D721Med (cell line): ENCODE measurements at places on chromosomes 7 and 10.

DNA sequence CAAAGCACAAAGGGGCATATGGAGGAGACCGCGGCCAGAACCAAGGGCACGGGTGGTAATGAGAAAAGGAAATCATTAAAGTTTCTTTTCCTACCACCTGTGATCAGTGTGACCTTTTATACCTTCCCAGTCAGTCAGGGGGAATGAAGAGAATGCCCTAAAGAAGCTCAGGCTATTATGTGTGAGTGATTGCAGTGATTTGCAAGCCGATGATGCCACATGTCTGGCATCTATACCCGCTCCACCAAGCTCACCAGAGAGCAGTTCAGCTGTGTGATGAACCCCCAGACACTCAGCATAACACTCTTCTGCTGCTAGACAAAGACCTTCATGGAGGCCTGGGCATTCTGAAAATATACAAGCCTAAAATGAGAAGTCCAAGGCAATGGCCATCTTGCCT is 106.2 kb upstream of the AGK start:
- DNase-seq, result no peak

GRCh38 chr10:102109166-102110116 is 10.7 kb downstream of the LDB1 start:
- no peak for DNase-seq

GRCh38 chr10:113425541-113425951 is 127.3 kb upstream of the HABP2 start:
- no peak for DNase-seq

GRCh38 chr10:21047096-21047495 is 150.0 kb upstream of the NEBL start:
- DNase-seq, result no peak

- DNase-seq, result no peak
Observed at GRCh38 chr7:20595971-20596370, 19.5 kb upstream of the ABCB5 start.

GRCh38 chr10:102264371-102264770 is 19.0 kb downstream of the GBF1 start:
- DNase-seq, result no peak

DNA sequence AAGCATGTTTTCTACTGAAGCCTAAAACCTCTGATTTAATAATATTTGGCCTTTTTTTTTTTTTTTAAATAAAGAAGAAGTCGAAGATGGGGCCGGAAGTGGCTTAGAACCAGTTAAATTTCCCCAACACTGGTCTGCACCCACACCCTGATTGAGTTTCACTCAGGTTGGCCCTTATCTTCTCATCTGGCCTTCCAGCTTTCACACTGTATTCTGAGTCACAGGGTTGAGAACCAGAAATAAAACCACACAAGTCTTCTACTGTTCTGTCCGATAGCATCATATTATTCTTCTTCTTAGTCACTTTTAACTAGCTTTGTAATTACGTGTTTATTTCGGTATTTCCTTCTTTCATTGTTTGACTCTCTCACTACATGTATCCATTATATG is 9.9 kb downstream of the ZNF365 start:
- DNase-seq, result no peak

DNA sequence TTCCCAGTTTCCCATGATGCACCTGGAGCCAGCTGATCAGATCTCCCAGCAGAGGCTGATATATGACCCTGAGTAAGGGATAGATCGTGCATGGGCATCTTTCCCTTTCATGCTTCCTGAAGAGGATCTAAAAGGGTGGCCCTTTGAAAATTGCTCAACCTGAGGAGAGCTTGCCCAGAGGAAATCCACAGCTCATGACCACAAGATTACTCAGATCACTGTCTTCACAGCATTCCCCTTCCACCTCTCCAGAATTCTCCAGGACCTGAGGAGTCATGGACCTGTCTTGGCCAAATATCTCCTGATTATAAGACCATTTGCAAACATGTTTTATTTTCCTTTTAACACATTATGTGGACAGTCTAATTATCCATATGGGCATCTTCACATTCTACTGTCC is 328.1 kb downstream of the LHFPL3 start:
- no peak for DNase-seq

- no peak for DNase-seq
Observed at GRCh38 chr7:148337246-148337965, 253.2 kb upstream of the C7orf33 start.

GRCh38 chr10:63547628-63548360 is 26.6 kb downstream of the REEP3 start:
- DNase-seq, result no peak

- no peak for DNase-seq
Observed at GRCh38 chr7:7563269-7563668, 3.4 kb upstream of the MIOS start.

DNA sequence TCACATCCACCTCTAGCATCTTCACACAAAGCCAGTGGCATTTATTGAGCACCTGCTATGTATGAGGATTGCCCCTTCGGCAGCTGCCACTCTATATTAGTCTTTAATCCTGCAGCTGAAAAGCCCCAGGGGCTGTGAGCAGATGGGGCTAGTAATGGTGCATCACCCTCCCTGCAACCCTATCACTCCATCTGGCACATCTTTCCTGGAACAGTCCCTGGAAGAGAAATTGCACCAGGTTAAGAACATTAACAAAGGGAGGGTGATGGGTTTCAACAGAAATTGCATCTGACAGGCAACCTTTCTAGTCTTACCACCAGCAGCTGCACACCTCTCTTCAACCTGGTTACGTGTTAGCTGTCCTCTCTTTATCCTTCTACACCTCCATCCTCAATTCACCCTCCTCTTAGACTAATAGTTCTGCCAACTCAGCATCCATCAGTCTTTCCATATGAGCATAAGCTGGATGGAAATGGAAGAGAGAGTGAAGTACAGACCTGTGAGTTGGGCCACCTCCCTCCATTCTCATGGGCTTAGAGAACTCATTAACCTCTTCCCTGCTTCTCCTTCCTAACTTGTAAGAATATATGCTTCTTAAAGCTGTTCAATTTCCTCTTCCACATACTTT is 168.6 kb upstream of the NEBL start:
- DNase-seq, result peak; percentile 34

GRCh38 chr10:77836299-77836820 is 90.2 kb downstream of the DLG5 start:
- DNase-seq, result no peak

- DNase-seq, result no peak
Observed at GRCh38 chr10:59793919-59794318, 40.7 kb upstream of the MRLN start.

GRCh38 chr10:133295426-133296320 is 13.0 kb downstream of the TUBGCP2 start:
- no peak for DNase-seq

- DNase-seq, result no peak
Observed at GRCh38 chr10:63068246-63068645, 64.9 kb upstream of the NRBF2 start.

GRCh38 chr7:111846898-111847297 is 284.6 kb upstream of the IMMP2L start:
- DNase-seq, result no peak

GRCh38 chr7:115558161-115558560 is 472.4 kb downstream of the TFEC start:
- no peak for DNase-seq

- DNase-seq, result no peak
Observed at GRCh38 chr10:9825491-9826018, 1192.1 kb upstream of the CELF2 start.

- DNase-seq, result no peak
Observed at GRCh38 chr10:43340619-43341018, 30.8 kb upstream of the FXYD4 start.

- no peak for DNase-seq
Observed at GRCh38 chr10:35300063-35300699, 36.1 kb upstream of the CCNY start.

- no peak for DNase-seq
Observed at GRCh38 chr10:16698461-16698860, 118.8 kb downstream of the RSU1 start.
